ENCODE measurements at places on chromosomes 4 and X.

- DNase-seq = no peak
Observed at GRCh38 chr4:29852537-29852936, 867.6 kb upstream of the PCDH7 start.

DNA sequence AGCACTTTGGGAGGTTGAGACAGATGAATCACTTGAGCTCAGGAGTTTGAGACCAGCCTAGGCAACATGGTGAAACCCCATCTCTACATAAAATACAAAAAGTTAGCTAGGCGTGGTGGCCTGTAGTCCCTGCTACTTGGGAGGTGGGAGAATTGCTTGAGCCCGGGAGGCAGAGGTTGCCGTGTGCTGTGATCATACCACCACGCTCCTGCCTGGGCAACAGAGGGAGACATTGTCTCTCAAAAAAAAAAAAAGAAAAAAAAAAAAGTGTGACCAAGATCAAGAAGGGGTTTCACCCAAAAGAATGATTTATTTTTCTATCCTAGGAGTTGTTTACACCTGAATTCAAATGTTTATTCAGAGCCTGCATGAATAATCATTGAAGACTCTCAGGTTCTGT lies 572.4 kb upstream of the GALNT7 start:
- DNase-seq = no peak

DNA sequence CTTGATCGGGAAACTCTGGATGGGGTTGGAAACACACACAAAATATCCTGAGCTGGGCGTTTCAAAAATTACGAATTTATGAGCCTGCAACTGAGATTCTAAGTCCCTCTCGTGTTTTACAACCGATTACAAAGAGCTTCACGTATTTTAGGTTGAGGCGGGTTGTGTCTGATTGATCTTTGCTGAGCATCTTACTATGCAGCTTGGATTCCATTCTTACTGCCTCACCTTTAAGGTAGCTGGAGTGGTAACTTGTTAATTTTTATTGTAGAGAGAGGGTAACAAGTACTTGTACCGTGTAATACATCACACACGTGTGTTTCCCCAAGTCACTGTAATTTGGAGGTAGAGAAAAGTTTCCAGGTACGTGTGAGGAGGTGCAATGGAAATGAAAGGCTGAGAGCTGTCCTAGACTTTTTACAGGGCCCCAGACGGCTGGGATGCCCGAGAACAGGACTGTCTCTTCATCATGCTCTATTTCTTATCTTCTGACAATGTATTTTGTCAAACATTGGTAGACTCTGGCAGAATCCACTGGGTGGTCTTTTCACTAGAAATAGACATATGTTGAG lies 97.8 kb upstream of the TENM3 start:
- DNase-seq = no peak

DNA sequence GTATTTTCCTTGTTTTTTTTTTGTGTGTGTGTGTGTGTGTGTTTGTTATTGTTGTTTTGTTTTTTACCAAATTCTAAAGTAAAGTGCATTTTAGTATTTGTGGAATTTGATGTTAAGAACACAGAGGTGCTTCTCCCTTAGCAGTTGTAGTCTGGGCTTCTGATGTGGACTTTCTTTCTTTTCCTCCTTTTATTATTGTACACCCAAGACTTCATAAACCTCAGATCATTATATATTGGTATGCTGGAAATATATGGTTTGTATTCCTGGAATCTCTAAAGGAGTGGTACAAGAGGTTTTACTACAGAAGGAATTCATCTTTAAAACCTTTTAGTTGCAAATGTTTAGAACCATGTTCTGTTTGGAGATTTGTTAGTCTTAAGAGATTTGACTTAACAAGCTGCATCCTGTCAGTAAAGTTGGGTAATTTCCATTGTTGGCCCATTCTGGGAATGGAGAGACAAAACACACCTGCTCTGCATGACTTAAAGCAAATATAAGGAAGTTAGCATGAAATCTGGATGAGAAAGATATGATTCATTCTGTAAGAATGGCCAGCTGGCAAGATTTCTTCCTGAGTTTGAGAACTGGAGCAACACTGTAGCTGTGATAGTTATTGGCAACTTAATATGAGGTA lies 64.0 kb downstream of the SMAD1 start:
- no peak for DNase-seq

- no peak for DNase-seq
Observed at GRCh38 chr4:156898373-156899117, 73.1 kb downstream of the PDGFC start.

- DNase-seq = no peak
Observed at GRCh38 chrX:39633293-39633692, 464.5 kb downstream of the BCOR start.

GRCh38 chr4:147683188-147683591 lies 773 bp downstream of the PRMT9 start:
- DNase-seq = no peak

DNA sequence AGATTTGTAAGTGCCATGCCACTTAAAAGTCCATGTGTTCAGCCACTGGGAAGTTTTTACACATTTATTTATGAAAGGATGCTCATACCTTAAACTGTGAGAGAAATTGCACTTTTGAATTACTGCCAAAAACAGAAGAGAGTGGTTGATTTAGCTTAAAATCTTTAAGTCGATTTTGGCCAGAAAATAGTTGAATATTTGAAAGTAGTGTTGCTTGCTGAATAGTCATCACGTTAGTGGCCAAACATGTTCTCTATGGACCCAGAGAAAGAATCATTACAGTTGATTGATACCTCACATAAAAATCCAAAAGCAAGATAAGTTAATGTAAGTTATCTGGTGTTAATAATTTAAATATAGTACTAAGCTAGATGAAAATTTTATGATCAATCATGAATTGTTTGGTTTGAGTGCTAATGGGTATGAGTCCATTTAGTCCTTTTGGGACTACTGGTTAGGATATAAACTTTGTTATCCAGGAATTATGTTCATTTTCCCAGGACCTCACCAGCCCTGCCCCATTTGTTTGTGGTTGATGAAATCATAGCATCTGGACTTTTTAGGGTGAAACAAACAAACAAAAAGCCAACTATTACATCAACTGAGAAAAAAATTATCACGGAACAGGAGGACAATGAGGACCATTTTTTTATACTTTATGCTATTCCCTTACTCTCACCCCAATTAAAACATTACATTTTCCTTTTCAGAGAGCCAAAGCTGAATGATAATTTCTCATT lies 6.3 kb downstream of the GIMD1 start:
- no peak for DNase-seq

- DNase-seq = no peak
Observed at GRCh38 chr4:8035371-8035780, 95.7 kb upstream of the AFAP1 start.

DNA sequence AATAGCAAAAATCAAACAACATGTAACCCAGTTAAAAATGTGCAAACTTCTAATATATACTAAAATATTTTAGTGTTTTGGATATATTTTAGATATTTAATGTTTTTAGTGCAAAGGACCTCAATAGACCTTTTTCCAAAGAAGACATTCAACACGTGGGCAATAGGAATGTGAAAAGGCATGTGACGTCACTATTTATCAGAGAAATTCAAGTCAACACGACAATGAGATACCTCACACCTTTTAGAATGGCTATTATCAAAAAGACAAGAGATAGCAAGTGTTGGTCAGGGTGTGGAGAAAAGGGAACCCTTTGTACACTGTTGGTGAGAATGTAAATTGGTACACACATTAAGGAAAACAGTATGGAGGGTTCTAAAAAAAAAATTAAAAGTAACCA lies 115.6 kb upstream of the FAM47B start:
- no peak for DNase-seq

- no peak for DNase-seq
Observed at GRCh38 chrX:118726887-118727685, at the start of gene IL13RA1. IL13RA1 (plus strand) TSS chrX:118727606; CDS start chrX:118727639, 33 bp downstream.

DNA sequence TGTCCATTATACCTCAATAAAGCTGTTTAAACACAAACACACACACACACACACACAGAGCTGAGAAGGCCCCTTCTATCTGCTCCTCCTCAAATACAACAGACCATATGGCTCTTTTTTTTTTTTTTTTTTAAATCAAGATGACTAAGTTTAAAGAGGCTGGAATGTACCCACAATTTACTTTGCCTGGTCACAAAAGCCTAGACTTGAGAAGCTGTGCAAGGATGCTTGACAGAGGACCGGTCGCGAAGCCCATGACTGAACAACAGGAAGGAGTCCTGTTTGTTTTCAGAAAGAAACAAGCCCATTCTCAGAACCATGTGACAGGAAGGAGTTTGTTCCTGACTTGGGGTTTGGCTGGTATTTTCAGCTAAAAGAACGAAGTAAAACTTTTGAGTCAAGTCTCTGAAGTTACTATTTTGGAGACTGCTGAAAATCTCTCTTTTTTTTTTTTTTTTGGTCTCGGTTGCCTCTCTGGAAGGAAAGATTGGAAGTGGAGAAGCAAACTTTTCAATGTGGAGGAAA lies 650.9 kb upstream of the TENM3 start:
- no peak for DNase-seq

- no peak for DNase-seq
Observed at GRCh38 chr4:138307319-138307718, 65.2 kb upstream of the SLC7A11 start.
